ENCODE measurements at places on chromosomes 3 and 15. TPM values are rescaled to one million over a fixed set of nuclear protein-coding genes. Genes with fewer than 3 reads are reported as not detected.

GOLGA6D gene
- total RNA-seq = 0.15 TPM

SERINC4 gene
- not detected for total RNA-seq

MEIS2 gene
- total RNA-seq = 50.1 TPM

P3H2 gene
- 3.1 TPM for total RNA-seq

- DNase-seq = no peak
Measured at GRCh38 chr3:8990266-8991215, 27.3 kb upstream of the RAD18 start.

DNA sequence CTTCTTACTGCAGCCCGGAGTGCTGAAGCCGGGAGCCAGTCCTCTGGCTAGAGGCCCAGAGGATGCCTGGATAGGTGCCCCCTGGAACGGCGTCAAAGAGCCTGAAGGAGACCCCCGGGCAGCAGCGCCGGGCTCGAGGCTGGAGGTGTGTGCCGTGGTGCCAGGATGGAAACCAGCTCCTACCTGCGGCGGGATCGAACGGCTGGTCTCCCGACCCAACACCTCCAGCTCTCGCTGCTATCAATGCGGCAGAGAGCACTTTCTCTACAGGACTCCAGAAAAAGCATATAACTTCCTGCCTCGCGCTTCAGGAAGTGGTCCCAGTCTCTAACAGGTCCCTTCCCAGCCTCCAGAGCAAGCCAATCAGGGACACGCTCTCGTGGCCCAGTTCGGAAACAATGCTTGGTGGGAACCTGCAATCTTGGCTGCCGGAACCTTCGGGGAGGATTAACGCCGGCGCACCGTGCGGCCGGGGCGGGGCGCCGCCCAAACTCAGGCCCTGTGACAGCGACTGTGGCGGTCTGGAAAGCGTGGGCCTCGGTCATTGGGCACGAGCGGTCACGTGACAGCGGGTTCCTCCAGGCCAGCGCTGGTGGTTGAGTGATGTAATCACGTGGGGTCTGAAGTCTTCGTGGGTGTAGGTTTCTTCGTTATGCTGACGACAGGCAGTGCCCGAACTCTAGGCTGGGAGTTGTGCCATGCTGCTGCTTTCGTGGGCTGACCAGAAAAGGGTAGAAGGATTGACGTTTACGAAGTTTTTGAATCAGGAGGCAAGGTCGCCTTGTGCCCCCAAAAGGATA is at the start of gene SLC33A1:
Gene SLC33A1 (minus strand): TSS at position 287 of the 800 bp plus-strand sequence. CDS start 430 bp downstream, outside the sequence.
- peak; percentile 99 for DNase-seq

GRCh38 chr3:112579232-112579631 is 17.4 kb downstream of the SLC35A5 start:
- DNase-seq = no peak

Measured in HT-29 (cell line).